Panc1 (cell line): ENCODE measurements at places on chromosomes 5 and 9. TPM values are rescaled to one million over a fixed set of nuclear protein-coding genes. Genes with fewer than 3 reads are reported as not detected.

GRCh38 chr9:81455462-81456219, 233.7 kb downstream of the TLE1 start:
- DNase-seq, result no peak

DNA sequence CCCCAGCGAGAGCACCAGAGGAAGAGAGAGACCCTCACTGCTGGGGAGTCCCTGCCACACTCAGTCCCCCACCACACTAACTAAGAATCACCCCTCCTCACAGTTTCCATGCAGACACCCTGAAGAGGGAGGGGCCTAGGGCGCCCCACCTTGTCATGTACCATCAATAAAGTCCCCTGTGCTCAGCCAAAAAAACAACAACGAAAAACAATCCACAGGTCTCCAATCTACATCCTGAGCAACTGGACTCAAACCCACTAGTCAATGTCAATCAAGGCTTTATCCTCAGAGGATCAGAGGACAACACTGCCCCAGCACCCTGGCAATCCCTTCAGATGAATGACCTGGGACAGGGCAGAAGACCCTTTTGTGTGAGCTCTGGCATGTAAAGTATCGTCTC, 210.1 kb upstream of the MSX2 start:
- no peak for DNase-seq

DNA sequence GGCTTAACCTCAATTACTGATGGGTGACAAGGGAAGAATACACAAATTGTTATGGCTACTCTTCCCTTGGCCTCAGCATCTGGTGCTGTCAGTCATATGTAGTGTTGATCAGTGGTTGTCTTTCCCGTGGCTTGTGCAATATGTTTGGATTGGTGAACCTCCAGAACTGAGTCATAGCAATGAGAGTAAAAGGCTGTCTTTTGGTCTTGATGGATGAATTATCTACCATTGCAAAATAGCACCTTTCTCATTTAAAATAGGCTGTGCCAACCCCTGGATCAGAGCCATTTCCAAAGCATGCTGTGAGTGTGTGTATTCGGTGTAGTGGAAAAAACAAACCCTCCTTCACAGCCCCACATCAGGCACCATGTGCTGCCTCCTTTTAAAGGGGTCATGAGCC, 14.6 kb upstream of the F2R start:
- DNase-seq, result no peak

- no peak for DNase-seq
Observed at GRCh38 chr9:75071530-75072122, 16.3 kb downstream of the NMRK1 start.

DNA sequence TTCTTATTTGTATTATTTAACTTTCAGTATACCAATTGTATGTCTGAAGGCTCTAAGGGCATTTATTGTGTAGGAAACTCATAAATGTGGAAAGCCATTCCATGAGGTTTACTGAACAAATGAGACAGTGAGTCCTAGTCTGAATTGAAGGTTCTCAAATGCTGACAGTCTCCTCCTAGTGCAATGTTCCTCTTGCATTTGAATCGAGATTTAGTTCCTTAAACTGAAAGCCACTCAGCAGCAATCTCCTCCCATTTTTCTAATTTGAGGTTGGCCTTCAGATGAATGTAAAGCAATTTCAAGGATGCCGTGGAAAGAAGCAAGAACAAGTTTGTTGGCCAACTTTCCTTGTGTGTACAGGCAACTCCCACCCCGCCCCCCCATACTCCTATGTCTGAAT, 493.2 kb upstream of the KLF4 start:
- no peak for DNase-seq

DNA sequence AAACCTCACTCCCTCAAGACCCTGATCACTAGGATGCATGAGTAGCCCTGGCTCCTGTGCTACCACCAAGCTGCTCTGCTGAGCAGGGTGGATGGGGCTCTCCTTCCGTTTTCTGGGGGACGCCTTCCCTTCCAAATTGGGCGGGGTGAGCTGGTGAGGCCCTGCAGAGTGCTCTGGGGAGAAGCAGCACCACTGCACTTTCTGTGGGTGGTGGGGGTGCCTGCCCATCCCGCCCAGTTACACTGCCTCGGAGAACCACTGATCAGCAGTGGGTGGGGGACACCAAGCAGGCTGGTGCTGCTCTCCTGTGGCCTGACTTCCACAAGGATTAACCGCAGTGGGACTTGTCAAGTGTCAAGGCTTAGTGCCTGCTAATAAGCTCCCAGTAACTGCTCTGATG, 19.0 kb downstream of the GFPT2 start:
- DNase-seq, result no peak

DNA sequence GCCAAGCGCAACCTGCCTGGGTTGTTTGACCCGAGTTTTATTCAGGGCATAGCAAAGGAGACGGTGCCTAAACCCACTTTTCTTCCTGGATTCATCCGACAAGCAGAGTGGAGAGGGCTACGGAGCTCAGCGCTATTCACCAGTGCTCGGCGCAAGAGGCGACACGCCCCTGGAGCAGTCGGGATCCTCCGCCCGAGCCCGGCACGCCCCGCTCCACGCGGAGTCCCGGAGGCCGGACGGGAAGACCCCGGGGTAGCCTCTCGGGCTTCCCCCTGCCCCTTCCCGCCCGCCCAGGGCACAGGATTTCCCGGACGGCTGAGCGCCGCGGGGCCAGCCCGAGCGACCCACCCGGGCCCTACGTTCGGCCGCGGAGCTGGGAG, 427 bp downstream of the SERINC5 start:
- no peak for DNase-seq

Gene IL5
- not detected for total RNA-seq

Gene CCL27
- total RNA-seq, result 0.95 TPM

Gene GCNT1
- 0.28 TPM for total RNA-seq
